ENCODE measurements at places on chromosomes 3 and 15.

DNA sequence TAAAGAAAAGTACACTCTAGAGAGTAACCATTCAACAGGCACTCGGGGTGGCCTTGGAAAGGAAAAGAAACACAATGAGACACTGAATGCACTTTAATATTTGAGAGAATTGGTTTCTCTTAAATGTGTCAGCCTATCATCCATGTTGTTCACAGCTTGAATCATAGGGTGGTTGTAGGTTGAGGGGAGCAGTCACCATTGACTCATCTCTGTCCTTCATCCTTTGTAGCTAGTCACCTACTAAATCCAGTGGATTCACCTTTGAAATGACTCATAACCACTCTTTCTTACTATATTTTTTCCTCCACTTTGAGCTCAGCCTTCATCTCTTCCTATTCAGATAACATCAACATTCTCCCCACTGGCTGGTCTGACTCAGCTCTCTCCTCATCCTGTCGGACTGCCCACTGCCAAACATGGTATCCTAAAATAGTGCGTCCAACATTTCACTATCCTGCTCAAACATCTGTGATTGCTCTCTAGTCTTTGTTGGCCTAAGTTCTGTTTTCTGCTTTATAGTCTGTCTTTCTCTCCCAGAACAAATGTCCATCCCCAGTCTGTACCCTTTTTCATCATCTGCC, 182.7 kb upstream of the GADL1 start:
- DNase-seq, result peak; percentile 65

DNA sequence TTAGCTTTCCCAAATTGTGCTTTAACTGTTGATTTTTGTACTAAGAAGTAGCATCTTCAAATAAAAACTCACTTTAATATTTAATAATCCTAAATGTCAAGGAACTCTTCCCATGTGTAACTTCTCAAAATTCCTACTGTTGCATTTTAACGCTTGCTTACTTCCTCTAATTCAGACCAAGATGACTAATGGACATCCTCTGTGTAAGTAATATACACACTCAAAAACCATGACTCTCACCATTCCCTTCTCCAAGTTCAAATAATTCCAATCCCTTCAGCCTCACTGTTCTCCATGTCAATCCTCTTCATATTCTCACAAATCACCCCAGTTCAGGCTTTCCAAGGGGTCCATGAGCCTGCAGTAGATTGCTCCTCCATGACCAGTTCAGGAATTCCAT, 13.0 kb downstream of the MRPL46 start:
- DNase-seq, result no peak

GRCh38 chr3:78347176-78347575, 1307.3 kb downstream of the ROBO2 start:
- DNase-seq, result no peak

GRCh38 chr3:115148142-115148790, 1.2 kb upstream of the ZBTB20 start:
- DNase-seq, result peak; percentile 3

DNA sequence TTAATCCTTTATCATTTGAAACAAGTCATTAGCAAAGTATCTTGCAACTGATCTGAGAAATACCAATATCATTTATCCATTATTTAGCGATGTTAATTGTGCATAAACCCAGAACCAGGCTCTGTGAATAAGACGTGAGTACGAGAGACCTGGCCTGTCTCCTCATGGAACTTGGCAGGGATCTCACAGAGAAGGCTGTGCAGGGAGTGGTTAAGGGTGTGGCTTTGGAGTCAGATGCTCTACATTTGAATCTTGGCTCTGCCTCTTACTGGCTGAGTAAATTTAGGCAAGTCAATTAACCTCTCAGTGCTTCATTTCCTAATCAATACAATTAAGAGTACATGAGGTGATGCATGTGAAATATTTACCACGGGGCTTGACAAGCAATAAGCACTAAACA, 39.9 kb upstream of the TBL1XR1 start:
- no peak for DNase-seq

- no peak for DNase-seq
Measured at GRCh38 chr3:72128921-72129320, 344.0 kb upstream of the PROK2 start.

GRCh38 chr15:74723754-74724334, 1.5 kb downstream of the CYP1A1 start:
- DNase-seq, result peak; percentile 45

DNA sequence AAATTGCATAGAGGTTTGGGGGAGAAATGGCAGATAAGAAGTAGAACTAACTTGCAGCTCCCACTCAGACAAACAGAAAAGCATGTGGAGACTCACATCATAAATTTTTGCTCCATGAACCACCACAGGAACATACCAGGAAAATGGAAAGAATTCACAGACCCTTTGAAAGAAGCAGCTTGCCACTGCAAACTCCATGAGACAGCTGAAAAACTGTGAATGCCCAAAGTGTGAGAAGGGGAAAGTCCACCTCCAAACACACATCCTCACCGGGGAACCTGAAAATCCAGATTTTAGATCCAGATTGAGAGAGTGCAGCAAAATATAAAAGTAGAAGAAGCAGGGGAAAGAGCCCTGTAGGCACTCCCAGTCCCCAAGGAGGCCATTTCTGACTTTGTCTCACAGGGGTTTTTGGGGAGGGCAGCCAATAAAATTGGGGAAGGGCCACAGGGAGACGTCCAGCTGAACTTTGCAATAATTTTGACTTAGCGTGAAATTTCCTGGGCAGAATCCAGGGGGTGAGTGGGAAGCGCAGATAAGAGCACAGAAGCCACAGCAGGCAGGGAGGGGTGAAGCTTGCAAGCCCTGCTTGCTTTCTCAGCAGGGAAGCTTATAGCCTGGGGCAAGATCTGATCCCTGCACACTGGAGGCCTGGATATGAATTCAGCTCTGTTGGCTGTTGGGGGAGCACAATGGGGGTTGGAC, 183.4 kb upstream of the UBE2E2 start:
- peak; percentile 44 for DNase-seq

DNA sequence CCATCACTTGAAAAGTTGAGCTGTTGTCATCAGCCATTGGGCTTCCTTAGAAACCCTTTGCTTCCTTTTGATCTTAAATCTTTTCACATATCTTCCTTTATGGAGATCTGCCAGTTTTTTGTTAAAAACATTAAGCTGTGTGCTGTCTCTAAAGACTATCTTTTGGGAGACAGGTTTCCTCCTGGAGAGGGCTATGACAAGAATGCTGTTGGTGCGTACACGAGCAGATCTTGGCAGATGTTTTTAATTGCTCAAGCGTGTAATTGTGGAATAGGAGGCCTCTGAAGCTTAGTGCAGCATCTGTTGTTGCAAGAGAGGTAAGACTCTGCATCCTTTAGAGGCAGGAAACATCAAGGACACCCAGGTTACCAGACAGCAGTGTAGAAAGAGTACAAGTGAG, 56.8 kb downstream of the PHLDB2 start:
- no peak for DNase-seq

GRCh38 chr15:70726753-70727152, 36.6 kb downstream of the UACA start:
- DNase-seq, result no peak

- no peak for DNase-seq
Measured at GRCh38 chr15:63626955-63627354, 29.8 kb downstream of the FBXL22 start.

DNA sequence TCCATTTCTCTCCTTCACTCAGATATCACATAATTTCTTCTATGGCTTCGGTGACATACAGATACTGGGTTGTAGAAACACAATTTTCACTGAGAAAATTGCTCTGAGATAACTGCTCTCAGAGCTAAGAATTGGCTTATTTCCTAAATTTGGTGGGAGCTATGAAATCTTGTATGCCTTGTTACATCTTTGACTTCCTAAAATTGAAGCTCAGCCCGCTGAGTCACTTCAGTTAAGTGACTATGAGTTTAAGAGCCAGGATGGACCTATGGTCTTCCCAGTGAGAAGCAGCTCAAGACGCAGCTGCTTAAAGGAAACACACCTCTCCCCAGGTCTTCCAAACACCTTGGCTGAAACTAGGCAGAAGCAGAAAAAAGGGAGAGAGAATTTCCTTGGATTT, 56.4 kb downstream of the EFHB start:
- DNase-seq, result no peak

DNA sequence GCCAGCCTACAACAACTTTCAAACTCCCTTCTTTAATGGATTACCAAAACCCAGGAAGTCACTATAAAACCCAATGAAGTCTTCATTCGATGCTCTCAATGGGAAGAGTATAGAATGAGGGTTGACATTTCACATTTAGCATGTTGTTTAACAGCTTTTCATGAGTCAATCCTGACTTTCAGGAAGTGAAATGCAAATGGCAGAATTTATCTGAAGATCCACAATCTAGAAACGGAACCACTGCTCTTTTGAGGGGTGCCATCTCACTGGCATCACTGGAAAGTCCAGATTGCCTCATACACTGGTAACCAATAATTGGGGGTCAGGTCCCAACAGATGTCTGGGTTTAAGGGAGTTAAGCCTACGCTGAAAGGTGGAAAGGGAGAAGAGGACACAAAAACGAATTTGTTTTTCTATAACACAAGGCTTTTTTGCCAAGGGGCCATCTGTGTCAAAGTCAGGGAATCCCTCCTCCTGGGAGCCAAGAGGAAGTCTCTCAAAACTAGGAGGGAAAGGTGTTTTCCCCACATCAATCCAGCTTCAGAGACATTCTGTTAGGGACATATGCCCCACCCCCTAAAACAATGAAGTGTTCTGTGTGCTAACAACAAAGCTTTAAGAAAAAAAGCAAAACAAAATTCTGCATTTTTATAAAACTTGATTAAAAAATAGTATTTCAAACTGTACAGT, 12.0 kb upstream of the ATP1B3 start:
- no peak for DNase-seq

- no peak for DNase-seq
Measured at GRCh38 chr3:101998256-101998926, 149.1 kb downstream of the NFKBIZ start.

GRCh38 chr3:123485551-123485950, 36.7 kb upstream of the ADCY5 start:
- DNase-seq, result no peak

- no peak for DNase-seq
Measured at GRCh38 chr15:62409466-62409865, 244.4 kb upstream of the C2CD4B start.

DNA sequence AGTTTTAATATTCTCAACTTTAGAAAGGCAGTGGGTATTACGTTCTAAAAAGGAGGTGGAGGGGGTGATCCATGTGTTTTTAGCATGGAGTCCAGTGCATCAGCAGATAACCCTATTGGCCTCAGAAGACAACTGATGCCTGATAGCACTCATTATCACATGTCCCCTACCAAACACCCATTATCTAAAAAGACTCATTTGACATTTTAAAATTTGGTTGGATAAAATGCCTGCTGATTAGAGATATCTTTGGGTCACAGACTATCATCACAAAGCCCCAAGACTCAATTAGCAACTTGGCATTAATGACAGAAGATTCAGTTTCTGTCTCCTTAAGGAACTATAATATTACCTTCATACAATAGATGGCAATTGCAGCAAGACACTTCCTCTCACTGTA, 589.3 kb downstream of the RBMS3 start:
- DNase-seq, result no peak

DNA sequence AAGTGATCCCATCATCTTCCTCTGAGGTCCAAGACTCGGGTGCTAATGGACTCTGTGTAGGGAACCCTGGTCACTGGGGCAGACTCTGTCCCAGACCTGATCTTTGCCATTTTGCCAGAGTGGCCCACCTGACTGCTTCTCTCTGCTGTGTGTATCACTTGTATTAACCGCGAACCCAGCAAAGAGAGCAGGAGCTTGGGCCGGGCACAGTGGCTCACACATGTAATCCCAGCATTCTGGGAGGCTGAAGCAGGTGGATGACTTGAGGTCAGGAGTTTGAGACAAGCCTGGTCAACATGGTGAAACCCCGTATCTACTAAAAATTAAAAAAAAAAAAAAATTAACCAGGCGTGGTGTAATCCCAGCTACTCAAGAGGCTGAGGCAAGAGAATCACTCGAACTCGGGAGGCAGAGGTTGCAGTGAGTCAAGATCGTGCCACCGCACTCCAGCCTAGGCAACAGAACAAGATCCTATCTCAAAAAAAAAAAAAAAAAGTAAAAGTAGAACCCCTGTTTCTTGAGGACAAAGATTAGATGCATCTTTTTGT, 32.9 kb upstream of the CYP11A1 start:
- peak; percentile 76 for DNase-seq

GRCh38 chr3:83649692-83650091, 1309.1 kb upstream of the CADM2 start:
- DNase-seq, result no peak
